ENCODE measurements at places on chromosomes 3 and 15.

DNA sequence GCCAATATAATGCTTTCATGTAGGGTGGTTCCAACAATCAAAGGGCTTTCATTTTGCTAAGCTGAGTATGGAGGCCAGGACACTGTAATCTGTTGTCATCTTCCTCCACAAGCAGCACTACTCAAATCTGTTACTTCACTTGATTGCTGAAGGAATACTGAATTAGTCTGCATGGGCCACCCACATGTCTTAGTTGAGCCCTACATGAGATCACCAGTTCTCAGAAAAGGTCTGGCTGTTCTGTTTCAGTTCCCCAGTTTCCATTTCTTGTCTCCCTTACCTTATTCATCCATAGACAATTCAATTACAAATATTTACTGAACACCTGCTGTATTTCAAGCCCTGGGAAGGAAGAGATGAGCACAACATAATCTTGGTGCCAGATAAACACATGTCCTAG is 119.2 kb downstream of the FHIT start:
- no peak for DNase-seq

- no peak for DNase-seq
These were observed 1162.6 kb downstream of the ROBO1 start for GRCh38 chr3:78605178-78605577.

GRCh38 chr3:56889131-56889530 is 87.4 kb upstream of the ARHGEF3 start:
- no peak for DNase-seq

DNA sequence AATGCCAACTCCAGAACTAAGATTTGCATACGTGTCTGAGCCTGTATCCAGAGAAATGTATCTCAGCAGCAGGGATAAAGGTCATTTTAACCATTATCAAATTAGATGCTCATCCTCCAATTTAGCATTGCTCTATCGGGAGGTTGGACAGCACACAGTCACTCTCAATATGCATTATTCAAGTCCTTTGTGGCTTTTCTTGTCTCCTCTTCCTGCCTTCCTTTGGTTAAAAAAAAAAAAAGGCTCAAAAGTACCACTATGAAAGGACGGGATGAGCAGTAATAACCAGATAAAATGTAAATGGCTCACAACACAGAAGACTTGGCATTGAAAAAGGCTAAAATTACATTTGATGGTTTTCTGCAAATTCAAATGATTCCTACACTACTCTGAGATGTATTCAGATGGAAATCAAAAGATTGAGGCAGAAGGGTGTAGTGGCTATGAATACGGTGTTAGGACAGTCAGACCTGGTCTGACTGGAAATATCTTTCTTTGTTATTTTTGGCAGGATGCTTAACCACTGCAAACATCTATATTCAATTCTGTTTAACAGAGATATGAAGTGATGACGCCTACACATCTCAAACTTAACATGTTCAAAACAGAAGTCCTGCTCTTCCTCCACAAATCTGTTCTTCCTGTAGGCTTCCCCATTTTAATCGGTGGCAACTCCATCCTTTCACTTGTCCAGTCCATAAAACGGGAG is 109.6 kb downstream of the ADAMTS9 start:
- no peak for DNase-seq

- DNase-seq, result no peak
These were observed 1361.4 kb upstream of the GBE1 start for GRCh38 chr3:83122774-83123350.

Data from astrocyte of the cerebellum (primary cell).